NCI-H1930 (cell line): ENCODE measurements at places on chromosomes 13 and 19.

- DNase-seq: no peak
Observed at GRCh38 chr13:106499896-106500295, 35.6 kb downstream of the EFNB2 start.

DNA sequence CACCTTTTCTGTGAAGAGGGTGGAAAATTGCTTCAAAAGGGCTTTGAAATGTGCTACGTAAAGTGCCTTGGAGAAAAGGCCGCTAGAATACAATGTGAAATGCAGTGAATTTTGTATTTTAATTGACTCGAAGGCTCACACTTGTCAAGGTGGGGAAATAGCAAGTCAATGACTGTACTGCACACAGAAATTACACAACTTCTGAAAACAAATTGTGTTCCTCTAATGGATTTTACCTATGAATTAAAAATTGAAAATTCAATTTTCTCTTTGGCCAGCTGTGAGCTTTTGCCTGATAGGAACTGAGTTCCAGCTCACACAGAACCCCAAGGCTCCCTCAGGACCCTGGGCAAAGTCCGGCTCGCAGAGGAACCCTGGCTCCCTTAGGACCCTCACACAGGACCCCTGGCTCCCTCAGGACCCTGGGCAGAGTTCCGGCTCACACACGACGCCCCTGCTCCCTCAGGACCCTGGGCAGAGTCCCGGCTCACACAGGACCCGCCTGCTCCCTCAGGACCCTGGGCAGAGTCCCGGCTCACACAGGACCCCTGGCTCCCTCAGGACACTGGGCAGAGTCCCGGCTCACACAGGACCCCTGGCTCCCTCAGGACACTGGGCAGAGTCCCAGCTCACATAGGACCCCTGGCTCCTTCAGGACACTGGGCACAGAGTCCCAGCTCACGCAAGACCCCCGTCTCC, 324.9 kb downstream of the UQCRFS1 start:
- DNase-seq: no peak

- no peak for DNase-seq
Observed at GRCh38 chr19:48969276-48970138, 4.4 kb downstream of the FTL start.

DNA sequence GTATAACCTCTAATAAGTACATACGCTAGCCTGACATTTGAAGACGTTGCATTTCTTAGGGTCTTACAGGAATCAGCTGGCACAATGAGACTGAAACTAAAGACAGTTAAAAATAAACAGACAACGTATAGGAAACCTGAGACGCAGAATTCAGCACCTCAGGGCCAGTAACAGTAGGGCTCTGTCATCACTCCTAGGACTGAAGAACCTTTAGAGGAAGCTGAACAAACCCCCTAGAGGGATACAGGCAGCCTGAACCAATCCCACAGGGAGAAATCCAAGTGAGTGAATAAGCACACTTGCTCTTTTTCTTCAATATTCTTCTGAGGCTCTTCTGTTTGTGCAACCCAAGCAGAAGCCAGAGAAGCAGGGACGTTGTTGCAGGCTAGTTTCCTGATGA, 53.9 kb upstream of the KLHL1 start:
- no peak for DNase-seq

DNA sequence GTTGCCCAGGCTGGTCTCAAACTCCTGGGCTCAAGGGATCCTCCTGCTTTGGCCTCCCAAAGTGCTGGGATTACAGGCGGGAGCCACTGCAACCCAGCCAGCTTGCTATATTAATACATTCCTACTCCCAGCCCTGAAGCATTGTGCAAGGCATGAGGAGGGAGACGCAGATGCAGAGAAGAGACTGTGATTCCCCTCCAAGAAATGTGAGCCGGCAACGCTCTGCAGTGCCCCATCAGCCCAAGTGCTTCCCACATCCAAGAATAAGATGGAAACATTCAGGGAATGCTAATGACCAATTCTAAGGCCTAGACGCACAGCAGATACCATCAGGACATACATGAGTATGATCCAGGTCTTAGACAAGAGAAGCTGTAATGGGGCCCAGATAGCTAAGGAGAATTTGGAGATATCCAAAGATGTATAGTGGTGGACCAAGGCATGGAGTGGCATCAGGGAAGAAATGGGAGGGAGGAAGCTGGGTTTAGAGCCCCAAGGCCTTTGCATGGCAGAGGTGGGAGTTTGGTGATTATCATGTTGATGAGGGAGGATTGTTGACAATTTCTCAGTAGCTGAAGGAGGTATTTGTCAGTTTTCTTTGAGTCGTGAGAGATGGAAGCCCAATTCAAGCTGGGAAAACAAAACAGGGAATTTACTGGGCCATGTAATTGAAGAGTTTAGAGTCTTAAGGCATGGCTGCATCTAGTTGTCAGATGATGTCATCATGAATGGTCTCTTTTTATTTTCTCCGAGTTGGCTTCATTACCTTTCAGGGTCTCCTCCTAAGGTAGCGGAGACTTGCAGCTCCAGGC, 2.9 kb downstream of the PPM1N start:
- no peak for DNase-seq

DNA sequence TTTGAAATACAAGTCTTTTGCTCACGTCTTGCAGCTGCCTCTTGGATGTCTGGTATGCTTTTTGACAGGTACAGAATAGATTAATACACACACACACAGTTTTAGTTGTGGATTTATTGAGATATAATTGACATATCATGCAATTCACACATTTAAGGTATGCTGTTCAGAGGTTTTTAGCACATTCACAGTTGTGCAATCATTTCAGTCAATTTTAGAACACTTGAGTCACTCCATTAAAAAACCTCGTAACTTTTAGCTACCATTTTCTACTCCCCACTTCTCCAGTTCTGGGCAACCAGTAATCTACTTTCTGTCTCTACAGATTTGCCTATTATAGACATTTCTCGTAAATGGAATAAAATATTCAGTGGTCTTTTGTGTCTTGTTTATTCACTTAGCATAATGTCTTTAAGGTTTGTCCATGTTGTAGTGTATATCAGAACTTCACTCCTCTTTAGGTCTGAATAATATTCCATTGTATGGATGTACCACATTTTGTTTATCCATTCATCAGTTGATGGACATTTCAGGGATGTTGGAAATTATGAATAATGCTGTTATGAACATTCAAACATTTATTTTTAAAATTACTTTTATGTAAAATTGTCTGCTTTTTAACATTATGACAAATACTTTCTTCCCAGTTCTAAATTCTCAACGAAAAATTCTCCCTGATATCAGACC, 2.5 kb upstream of the ZMYM2 start:
- no peak for DNase-seq

GRCh38 chr13:110438211-110438610, 123.3 kb downstream of the RAB20 start:
- no peak for DNase-seq

- DNase-seq: no peak
Observed at GRCh38 chr13:44648392-44649103, 72.4 kb upstream of the TSC22D1 start.

DNA sequence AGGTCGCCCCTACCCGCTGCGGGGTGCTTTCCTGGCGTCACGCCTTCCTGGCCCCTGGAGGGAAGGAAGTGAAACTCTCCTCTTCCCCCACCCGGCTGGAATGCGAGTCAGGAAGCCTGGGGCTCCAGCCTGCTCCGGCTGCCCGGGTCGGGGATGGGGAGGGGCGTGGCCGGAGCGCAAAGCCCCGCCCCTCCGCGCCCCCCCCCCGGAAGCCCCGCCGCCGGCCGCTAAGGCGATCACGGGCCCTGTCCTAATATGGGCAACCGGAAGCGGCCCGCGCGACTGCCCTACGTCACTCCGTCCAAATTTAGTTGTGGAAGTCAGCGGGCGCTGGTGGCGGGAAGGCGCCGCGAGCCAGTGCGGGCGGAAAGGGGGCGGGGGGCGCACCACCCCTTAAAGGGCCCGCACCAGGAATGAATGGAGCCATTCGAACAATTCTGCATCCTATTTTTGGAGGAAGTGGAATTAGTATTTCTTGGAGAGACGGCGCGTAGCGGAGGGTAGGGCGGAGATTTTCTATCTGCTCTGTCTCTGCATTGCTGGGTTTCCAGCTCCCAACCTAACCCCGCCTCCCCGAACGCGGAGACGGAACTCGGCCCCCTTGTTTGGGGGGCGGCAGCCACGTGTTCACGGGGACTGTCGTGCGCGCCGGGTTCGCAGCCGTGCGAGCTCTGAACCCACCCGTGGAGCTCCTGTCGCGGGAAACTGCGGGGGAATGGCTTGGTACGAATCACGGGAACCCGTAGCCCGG, 1.6 kb downstream of the IER2 start:
- peak; percentile 93 for DNase-seq

DNA sequence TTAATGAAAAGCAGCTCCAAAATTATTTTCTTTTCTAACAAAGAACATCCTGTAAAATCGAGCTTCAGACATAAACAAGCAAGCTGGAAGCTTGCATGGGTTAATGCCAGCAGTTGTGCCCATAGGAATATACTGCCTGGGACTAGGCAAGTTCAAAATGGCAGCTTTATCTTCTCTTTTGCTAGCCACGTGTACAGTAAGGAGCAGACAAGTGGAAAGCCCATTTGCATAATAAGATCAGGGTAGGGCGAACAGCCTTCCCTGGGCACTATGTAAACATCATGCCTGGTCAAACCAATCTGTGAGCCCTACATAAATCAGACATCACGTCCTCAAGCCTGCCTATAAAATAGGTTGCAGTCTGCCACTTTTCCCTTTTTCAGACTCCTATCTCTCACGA, 489.7 kb downstream of the RFC3 start:
- DNase-seq: no peak

GRCh38 chr13:46759846-46760245, 37.1 kb downstream of the ESD start:
- DNase-seq: no peak

DNA sequence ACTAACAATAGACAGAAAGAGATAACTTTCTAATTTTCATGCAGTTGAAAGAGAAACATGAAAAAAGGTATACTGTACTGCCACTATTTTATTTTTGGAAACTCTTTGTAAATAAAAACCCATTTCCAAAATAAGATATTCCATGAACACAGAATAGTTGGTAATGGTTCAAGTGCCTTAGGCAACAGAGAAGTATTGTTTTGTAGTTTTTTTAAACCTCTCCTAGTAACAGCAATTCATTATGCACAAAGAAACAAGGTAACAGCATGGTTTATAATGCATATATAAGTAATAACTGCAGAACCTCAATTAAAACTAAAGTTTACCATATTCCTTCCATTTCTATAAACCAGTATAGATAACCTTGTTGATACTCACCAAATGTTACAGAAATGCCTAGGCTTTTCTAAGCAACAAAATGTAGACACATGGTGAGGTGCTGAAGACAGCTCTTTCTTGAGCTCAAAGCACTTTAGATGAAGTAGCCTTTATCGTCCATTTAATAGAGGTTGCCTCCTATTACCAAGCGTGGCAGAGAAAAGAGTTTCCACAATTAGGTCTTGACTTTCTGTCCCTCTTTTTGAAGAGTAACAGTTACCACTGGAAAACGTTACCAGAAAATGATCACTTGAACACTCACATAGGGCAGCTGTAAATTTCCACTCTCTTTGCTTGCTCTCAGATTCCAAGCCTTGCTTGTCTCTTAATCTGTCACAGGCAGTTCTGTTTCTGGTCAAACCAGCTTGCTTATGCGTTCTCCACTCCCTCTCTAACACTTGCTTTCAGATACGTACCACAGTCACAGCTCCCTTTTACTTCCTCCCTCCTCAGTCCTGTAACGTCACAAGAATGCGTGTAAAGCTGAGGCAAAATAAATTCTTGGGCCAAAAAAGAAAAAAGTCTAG, 42.9 kb downstream of the CAB39L start:
- DNase-seq: no peak

DNA sequence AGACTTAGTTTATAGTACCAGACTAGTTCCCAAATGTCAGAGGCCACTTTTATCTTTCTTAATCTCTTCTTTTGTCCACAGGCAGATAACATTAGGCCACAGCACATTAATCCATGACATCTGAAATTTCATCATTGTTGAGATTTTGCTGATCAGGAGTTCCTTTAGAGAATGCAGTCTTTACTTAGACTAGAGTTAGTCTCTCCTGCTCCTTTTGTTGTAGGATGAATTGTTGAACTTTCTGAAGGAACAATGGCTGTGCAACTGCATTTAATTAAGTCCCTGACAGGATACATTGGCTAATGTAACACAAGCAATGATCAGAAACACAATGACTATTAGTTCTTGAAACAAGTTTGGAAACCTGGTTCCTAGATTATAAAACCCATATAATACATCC, 266.3 kb downstream of the PCDH20 start:
- no peak for DNase-seq

GRCh38 chr19:17496337-17496997, 15.0 kb upstream of the PGLS start:
- DNase-seq: peak; percentile 50

GRCh38 chr19:3491396-3492119, 8.3 kb upstream of the SMIM44 start:
- DNase-seq: no peak

GRCh38 chr19:927351-927779, 1.5 kb downstream of the ARID3A start:
- no peak for DNase-seq

GRCh38 chr13:113109151-113110047, 3.8 kb downstream of the F7 start:
- DNase-seq: peak; percentile 33

- DNase-seq: peak; percentile 42
Observed at GRCh38 chr19:42092350-42092749, 16.4 kb downstream of the ZNF574 start.

DNA sequence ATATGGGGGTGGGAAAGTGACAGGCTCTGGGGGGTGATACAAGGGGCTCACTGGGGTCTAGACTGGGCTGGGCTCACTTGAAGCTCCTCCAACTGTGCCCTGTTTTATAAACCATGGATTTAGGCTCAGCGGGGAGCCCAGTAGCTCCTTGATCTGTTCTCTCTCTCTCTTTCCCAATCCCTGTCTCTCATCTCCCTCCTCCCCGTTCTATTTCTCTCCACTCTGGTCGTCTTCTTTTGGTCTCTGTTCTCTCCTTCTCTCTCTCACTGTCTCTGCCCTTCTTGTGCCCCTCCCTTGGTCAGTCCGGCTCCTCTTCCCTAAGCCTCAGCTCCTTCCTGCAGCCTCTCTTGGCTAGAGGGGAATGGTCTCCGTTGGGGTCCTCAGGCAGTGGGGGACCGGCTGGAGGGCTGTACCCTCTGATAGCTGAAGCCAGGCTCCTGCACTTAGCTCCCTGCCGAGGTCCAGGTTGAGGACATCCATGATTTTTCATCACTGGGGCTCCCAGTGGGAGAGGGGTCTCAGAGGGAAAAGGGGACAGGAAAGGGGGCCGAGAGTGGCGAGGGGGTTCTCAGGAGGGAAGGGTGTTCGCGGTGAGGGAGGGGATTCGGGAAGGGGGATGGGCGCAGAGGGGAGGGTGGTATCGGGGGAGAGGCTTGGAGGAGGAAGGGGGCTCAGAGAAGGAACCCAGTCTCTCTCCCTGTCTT, 8.5 kb downstream of the UNC13A start:
- no peak for DNase-seq

- no peak for DNase-seq
Observed at GRCh38 chr13:49821216-49822009, 28.9 kb upstream of the KPNA3 start.
